ENCODE measurements at places on chromosomes 4 and X.

- no peak for DNase-seq
These were observed 87.6 kb downstream of the ABLIM2 start for GRCh38 chr4:8070736-8071718.

- DNase-seq = no peak
These were observed 34.5 kb upstream of the SLC4A4 start for GRCh38 chr4:71304289-71304850.

GRCh38 chr4:119731146-119731742 is 102.6 kb upstream of the PDE5A start:
- DNase-seq = no peak

GRCh38 chr4:2078584-2078983 is 19.5 kb downstream of the NAT8L start:
- DNase-seq = no peak

DNA sequence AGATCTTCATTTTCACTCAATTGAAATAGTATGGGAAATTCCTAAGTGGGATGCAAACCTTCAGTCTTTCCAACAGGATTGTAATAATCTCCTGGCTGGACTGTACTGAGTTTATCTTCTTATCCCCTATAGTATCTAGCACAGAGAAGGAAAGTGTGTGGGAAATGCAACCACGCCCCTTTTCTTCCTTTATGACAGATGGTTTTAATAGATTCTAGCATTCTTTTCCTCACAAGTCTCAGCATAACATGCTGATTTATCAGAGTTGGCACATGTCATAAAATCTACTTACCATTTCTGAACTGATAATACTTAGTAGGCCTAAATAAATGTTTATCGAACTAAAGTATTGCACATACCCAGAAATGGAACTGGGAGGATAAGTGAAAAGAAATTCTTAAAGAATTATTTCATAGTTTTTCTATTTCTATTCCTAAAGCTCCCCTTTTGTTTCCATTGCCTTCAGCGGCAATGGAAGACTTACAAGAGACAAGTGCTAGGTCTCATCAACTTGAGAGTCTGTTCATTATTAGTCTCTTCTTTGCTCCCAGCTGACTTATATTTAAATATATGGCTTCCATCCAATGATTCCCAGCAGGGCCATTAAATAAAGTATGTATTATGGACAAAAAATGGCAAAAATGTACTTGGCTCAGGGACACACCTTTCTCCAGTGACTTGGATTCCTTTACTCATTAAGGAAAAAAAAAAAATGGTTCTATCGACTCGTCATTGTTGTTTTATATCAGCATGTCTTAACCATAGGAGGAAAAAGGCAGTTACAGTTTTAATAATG is 484.5 kb downstream of the IL1RAPL1 start:
- no peak for DNase-seq

- no peak for DNase-seq
These were observed 28.9 kb downstream of the MAOB start for GRCh38 chrX:43853225-43853828.

DNA sequence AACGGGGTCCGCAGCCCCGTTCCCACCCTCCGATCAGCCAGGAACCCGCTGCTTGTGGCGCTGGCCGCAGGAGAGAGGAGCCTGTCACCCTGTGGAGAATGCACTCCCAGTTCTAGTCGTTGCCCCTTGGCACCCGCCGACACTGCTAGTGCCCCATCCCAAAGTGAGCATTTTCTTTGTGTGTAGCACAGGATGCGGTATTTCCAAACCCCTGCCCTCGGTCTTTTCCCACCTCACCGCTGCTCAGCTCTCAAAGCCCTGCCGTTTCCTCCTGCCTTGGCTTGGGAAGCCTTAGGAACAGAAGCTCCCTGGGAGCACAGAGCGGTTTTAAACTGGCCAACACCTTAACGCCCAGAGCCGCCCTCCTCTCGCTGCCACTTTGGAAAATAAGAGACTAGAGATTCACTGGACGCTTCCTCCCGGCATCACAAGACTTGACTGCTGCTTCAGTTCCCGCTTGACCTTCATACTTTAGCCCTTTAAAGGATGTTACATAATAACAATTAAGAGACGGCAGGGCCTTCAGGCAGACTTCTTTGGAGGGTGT is 772 bp downstream of the CYP4V2 start:
- DNase-seq = peak; percentile 60

Measured in KBM-7 (cell line).